ENCODE measurements at places on chromosomes 1 and 21. TPM values are rescaled to one million over a fixed set of nuclear protein-coding genes. Genes with fewer than 3 reads are reported as not detected.

DNA sequence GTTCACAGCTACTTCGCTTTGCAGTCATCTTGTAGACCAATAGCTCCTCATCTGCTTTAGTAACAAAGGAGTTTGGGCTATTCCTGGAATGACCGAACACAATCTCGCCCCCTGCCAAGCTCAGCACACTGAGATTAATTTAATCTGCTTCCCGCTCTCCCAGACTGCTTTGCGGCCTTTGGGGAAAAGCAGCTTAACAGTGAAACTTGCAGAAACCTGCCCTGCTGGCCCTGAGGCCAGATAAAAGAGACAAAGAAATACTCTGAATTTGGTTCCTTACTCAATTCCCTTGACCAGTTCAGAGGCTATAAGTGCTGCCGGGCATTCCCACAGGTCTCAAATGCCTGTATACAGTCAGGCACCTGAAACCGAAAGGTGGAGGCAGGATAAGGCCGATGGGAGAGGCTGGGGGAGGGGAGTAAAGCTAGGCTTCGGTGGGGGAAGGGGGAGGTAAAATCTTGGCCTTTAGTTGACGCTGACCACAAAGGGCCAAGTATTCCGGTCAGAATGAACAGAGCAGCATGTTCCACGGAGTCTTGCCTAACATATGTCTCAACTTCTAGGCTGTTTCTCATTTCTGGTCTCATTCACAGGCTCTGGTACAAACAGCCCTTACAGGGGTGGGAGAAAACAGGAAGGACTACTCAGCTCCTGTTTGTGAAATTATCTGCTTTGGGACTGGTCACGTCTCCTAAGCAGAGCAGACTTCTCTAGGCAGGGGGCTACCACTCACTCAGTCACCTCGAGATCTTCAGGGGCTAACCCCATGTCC lies 17.7 kb upstream of the A3GALT2 start:
- DNase-seq, result no peak

- no peak for DNase-seq
These were observed 6.1 kb downstream of the NUP210L start for GRCh38 chr1:154148807-154149206.

FLG2 gene
- not detected for total RNA-seq

GRCh38 chr1:185402930-185403329 lies 85.9 kb upstream of the IVNS1ABP start:
- peak; percentile 36 for DNase-seq

DNA sequence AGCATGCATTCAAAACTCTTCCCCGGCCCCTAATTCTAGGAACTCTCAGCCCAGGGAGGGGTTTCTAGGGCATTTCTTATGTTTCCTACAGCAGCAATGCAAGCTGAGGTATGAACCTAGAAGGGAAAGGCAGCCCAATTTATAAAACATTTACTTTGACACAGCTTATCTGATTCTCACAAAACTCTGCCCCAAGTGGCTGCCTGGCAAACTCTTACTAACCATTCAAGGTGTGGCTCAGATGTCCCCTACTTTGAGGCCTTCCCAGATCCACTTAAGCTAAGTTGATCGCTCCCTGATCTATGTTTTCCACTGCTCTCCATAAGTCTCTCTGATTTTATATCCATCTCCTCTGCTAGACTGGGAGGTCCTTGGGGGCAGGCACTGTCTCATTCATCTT lies 35.4 kb downstream of the AK2 start:
- no peak for DNase-seq

DNA sequence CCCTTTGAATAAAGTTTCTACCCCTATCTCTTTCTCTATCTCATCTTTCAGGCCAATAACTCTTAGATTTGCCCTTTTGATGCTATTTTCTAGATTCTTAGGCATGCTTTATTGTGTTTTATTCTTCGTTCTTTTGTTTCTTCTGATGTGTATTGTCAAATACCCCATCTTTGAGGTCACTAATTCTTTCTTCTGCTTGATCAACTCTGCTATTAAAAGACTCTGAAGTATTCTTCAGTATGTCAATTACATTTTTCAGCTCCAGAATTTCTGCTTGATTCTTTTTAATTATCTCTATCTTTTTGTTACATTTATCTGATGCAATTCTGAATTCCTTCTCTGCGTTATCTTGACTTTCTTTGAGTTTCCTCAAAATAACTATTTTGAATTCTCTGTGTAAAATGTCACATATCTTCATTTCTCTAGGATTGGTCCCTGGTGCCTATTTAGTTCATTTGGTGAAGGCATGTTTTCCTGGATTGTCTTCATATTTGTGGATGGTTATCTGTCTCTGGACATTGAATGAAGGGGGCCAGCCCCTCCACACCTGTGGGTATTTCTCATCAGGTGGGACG lies 11.2 kb upstream of the CYP2J2 start:
- no peak for DNase-seq

DNA sequence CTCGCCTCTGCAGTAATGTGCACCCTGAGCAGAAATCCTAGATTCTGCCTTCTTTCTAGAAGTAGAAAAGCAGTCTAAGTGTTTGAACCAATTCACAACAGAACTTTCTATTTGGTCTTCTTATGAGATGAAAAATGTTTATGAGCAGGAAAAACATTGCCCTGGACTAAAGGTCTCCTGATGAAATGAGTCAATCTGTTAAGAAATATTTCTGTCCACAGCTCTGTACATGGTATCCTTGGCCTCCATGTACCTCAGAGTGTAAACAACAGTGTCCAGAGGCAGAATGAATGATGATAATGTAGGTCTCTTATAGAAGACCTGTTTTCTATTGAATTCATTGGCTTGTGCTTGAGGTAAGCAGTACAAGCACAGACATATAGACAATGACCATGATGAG lies 6.2 kb upstream of the APCS start:
- DNase-seq, result no peak

- DNase-seq, result peak; percentile 50
These were observed 153.9 kb downstream of the FMN2 start for GRCh38 chr1:240245629-240246020.

- peak; percentile 22 for DNase-seq
These were observed at the start of gene CYYR1 for GRCh38 chr21:26572702-26573381. Gene CYYR1, minus strand, starts transcription at chr21:26573286. Its CDS starts 346 bp downstream, at chr21:26572940.

RGS2 gene
- 134 TPM for total RNA-seq

DNA sequence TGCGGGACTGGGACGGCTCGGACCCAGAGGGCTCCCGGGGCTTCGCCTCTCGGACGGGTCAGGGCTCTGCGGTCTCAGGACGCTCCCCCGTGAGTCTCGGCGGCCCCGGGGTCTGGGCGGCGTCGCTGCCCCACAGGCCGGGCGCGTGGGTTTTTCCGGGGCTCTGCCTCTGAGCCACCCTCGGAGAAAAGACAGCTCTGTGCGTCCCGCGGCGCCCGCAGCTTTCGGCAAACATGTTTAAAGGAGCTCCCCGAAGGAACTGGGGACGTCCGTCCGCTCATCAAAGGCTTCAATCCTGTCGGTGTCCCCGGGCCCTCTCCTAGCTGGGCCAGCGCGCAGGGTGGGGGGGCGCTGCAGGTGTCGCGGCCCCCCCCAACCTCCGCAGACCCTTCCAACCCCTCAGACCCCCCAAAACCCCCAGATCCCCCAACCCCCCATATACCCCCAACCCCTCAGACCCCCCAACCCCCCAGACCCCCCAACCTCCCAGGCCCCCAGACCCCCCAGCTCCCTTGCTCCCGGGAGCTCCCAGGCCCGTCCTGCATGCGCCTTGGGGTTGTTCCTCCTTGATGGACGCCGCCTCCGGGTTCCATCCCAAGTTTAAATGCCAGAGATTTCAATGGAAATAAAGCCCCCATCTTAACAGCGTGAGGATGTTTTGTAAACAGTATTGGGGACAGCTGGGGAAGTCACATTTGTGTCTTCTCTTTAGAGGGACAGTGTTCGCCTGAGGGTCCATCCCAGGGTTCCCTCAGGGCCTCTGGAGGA lies 996 bp upstream of the C1orf159 start:
- no peak for DNase-seq

DNA sequence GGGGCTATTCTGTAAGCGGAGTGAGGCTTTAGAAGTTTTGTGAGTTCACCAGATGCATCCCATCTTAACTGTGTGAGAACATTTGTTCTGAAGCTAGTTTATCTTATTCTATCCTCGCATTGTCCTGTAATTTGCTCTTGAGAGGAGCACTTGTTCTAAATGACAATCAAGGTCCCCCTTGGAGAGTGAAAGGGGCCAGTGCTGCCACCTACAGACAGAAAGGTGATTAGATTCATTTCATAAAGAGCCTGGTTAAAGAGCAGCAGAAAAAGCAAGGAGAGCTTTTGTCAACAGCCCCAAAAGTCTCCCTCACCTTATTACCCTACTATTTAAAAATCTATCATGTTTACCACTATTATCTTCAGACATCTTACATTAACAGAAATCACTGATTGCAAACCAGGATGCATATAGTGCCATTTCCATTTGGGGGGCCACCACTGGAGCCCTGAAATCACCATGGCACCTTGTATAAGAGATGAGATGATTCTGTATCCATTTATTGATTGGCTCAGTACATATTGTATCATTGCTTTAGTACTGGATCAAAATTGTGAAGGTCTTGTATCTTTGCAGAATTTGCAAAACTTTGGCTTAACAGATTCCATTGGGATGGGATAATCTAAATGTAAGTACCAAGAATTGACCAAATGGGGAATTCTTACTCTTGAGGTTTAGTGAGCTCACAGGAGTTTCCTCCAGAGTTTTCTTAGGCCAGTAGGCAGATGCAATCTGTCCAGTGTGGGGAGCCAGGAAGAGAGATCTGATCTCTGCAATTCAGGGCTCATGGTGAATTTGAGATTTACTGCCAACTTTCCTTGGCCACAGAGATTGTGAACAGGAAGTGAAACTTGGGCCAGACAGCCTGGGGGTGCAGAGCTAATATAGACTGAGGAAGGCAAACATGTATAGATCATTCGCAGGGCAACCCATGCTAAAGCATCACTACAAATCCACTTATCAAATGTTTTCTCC lies 64.3 kb upstream of the TRABD2B start:
- DNase-seq, result no peak

DNA sequence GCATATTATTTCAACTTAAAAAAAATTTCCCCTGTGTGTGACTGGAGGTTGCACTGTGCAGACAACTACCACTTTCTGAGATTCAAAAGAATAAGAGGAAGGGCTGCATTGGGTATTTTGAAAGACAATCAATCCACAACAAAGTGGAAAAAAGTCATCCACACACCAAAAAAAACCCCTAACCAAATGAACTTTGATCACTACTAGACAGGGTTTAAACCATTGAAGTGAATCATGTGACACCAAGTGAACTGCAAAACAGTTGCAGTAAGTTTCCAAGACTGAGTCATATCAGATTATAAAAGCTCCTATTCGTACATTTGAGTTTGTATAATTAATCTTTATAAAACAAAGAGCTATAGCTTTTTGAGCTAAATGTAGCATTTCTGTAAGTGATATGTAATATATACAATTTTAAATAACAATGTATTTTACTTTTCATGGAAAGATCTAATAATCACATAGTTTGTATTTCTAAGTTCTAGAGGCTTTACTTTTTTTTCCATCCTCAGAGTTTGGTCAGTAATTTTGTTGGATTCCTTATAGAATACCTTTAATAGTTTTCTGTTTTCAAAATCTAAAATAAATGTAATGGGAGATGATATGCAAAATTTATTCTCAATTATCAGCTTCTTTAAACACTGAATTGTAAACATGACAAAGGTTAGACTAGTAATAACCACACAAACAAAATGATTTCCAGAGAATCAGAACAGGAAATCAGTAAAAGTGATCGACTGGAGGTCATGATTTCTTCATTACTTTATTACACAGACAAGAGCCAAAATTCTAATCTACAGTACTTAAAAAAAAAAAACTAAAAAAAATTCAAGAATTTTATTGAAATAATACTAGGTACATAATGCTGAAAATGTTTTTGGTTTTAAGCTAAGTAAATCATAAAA lies 50.5 kb upstream of the GFI1 start:
- no peak for DNase-seq

DNA sequence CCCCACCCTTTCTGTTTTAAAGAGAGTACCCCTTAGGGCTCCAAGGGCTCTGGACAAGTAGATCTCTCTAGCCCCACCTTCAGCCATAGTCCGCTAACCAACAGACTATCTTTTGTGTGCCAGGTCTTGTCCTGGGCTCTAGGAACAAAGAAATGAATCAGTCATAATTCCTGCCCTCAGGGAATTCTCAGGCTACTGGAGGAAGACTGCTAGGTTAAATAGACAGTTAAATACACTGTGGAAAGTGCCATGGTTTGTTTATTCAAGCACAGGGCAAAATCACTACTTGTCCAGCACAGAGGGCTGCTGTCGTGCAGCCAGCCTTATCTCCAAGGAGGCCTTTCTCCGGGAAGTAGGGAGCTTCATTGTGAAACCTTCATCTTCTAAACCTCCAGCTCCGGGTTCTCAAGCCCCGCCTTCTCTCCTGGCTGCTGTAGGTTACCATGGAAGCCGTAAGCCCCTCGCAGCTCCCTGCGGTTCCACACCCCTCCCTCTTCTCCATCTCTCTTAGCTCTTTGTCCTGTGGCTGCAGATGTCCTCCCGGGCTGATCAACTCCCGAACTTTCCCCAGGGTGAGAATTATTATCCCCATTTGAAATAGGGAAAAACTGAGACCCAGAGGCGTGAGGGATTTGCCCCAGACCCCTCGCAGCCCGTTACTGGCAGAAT lies 29.8 kb downstream of the SHISAL2A start:
- DNase-seq, result no peak

DNA sequence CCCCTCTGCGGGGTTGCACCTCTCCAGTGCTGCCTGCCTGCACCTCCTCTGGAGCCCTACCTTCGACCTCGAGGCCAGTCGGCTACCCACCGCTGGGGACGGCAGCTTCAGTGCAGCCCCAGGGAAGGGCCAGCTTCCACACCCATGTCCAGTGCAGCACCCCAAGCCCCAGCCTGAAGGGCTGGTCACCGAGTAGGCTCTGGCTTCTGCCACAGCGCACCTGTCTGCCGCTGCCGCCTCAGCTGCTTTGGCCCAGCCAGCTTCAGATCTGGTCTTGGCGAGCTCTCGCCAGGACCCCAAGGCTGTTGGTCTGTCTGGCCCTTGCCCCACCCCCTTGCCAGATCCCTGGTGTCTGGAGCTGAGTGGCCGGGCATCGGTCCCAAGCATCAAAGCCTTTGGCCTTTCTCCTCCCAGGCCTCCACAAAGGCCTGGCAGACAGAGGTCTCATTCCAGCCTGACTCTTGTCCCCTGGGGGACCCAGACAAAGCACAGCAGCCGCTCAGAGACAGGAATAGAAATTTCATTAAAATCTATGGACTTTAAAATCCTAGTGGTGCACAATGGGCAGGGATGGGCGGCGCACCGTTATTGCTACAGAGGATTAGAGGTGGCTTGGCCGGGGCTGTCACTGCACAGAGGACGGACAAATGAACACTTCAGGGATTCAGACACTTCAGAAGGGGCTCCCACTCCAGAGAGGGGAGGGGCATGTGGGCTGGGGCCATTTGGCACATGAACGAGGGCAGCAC lies 4.8 kb downstream of the CCDC24 start:
- DNase-seq, result no peak

PRMT2 gene
- 152 TPM for total RNA-seq

DNA sequence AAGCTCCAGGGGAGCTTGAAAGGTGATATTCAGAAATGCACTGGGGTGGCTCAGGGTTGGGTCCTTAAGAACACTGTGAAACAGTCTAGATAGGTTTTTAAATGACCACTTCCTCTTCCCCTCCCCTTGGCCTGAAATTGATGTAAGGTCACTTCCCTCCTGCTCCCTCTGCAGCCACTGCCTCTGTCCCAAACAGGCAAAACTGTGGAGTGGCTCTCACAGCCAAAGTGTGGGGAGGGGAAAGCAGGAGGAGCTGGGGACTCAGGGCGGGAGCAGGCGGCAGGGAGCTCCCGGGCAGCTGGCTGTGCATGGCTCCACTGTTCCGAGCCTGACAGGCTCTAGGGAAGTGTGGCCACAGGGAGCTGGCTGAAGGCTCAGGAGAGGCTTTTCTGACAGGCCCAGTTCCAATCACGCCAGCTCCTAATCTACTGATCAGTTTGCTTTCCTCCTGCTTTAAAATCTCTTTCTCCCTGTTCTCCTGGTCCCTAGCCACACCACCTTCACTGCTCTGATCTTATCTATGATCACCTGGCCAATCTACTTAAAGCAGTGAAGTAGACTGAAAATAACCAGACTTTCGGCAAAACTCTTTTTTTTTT lies 5.1 kb upstream of the CSRP1 start:
- peak; percentile 82 for DNase-seq
